Retinal pigment epithelial cell (primary cell): ENCODE measurements at places on chromosomes 16 and 17.

DNA sequence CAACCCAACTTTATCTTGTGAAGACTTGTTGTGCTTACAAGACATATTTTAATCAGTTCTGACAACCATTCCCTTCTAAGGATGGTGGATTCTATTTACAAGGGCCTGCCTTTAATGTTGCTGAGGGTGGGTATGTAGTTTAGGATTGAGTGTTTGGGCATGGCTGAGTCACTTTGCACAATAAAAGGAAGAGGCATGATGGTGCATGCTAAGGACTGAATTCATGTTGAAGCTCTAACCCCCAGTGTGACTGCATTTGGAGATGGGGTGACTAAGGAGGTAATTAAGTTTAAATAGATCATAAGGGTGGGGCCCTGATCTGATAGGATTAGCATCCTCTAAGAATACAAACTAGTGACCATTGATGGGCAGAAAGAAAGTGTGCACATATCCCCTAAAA, 196.1 kb upstream of the HS3ST3A1 start:
- DNase-seq, result no peak

- DNase-seq, result no peak
These were observed 11.1 kb downstream of the CD300LG start for GRCh38 chr17:43857957-43858600.

DNA sequence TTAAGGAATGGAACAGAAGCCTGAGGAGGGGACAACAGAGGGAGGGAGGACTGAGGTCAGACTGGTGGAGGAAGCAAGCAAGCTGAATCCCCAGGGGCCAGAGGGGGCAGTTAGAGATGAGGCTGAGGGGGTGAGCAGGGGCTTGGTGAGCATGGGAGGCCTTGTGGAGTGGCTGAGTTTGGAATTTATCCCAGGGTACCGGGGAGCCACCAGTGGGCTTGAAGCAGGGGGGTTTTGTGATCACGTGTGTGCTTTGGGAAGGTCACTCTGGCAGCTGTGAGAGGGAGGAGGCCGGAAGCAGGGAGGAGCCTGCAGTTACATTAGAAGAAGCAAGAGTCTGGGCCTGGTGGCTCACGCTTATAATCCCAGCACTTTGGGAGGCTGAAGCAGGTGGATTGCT, 9.8 kb upstream of the CTCF start:
- DNase-seq, result no peak

DNA sequence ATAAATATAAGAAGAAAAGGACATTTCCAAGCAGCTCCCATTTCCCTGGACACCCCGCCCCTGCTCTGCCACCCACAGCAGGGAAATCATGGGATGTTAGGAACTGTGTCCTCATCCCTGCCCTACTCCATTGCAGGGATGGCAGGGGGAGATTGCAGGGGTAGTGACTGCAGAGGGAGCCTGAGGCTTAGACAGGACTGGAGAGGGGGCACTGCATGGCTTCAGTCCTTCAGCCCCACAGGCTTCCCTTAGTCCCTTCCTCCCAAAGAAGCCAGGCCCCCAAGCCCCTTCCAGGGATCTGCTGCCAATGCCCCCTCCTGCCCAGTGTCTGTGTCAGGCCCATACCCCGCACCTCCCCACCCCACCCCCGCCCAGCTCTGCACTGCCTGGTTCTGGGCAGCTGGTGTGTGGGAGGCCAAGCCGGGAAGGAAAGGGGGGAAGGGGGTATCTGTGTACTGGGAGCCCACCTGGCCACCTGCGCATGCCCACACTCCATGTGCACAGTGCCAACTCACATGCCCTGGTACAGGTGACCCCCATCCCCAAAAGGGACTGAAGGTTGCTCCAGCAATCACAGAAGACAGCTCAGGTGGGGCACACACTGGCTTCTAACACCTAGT, 3.3 kb downstream of the RUNDC3A start:
- DNase-seq, result no peak

GRCh38 chr17:66200685-66201092, 8.8 kb upstream of the CEP112 start:
- no peak for DNase-seq

DNA sequence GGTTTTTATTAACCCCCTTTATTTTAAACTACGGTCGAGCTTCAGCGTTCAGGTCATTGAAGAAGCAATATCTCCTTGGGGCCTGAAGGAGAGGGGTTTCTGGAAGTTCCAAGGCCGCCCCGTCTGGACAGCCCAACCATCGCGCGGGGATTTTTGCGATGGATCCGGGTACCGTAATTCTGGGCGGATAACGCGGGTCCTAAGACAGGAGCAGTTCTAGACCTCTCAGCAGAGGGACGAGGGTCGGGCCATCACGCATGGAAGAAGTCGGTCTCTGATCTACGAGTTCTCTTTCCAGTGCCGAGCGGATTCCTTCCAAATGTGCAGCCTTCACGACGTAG, 3.6 kb downstream of the BORCS6 start:
- no peak for DNase-seq

GRCh38 chr17:10033959-10034358, 128.9 kb upstream of the RCVRN start:
- no peak for DNase-seq

- DNase-seq, result peak; percentile 29
These were observed 10.8 kb upstream of the SLC46A1 start for GRCh38 chr17:28416703-28417311.

GRCh38 chr17:47297661-47298400, 25.9 kb upstream of the EFCAB13 start:
- no peak for DNase-seq

DNA sequence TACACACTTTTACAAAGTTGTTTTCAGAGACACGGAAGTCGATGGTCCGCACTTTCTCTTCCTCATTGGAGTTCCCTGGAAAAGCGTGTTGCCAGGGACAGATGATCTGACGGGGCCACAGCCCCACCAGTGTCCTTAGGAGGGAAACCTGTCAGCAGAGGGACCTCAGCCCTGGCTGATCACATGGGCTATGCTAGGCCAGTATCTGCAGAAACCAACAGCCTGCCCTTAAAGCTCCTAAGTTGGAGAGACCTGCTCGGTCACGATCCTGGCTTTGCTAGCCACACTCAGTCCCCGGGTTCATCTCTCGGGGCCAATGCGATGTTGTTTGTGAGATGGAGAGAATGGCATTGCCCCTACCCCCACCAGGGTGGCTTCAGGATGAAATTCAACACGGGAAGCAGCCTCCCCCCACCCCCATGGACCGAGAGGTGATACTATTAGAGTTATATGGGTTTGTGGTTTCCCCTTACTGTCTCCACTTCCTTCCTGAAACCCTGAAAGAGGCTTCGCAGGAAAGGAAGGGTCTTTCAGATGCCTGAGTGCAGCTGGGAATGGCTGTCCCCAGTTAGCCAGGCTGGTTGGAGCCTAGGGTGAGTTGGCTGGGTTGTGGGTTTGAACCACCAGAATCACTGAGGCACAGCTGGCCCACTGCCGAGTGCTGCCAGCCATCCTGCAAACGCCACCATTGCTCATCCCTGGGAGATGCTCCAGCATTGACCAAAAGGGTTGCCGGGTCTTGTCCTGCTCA, 16.6 kb downstream of the RMI2 start:
- no peak for DNase-seq

GRCh38 chr17:82219083-82219482, 6.4 kb upstream of the CCDC57 start:
- DNase-seq, result no peak
